A673 (cell line): ENCODE measurements at places on chromosomes 7 and 10. TPM values are rescaled to one million over a fixed set of nuclear protein-coding genes. Genes with fewer than 3 reads are reported as not detected.
A peak's percentile ranks its signal among the peaks of the same experiment; 100 is the strongest.

ADIRF gene
- not detected in 2 replicates for total RNA-seq

DNA sequence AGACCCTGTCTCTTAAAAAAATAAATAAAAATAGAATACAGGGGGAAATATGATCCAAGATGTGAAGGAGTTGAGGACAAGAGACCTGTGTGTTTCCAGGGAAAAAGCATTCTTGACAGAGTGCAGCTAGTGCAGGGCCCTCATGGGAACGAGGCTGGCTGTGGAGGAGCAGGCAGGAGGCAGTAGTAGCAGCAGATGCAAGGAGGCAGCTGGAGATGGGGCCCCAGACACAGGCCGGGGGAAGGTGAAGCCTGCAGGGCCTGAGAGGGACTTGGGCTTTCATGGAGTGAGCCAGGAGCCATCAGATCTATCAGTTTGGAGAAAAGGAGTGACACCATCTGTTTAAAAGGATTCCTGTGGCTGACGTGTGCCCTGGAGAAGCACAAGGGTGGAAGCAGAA lies 71.4 kb upstream of the ZNF438 start:
- no peaks in the 10 kb centered on the region for H3K36me3 ChIP-seq
- H3K27ac ChIP-seq = no peak overlapping the region
- H3K27me3 ChIP-seq = no peaks in the 10 kb centered on the region
- no peak for DNase-seq
- H3K4me3 ChIP-seq = no peak overlapping the region

GRID2IP gene
- total RNA-seq = 0.13 TPM in 1 of 2 replicates, not detected in the other

DNA sequence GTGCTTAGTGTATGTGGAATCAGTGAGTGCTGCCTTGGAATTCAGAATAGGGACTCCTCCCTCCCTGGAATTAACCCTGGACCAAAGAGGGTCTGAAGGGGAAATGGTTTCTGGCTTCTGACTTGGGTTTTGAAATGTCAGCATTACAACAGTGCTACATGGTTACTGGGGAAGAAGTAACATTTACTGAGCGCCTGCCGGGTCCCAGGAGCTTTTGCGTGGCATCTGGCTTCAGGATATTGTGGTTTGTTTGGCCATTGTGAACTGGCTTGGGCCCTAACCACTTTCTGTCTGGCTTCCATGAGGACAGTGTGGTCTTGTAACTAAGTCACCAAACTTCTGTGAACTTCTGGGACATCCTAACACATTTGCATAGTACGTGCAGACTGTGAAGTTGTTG lies 21.3 kb downstream of the TSPAN15 start:
- H3K27ac ChIP-seq = no peak overlapping the region
- no peak overlapping the region for H3K4me3 ChIP-seq
- H3K36me3 ChIP-seq = no peaks in the 10 kb centered on the region
- H3K4me1 ChIP-seq = no peaks in the 10 kb centered on the region
- H3K27me3 ChIP-seq = no peaks in the 10 kb centered on the region
- no peak for DNase-seq

DNA sequence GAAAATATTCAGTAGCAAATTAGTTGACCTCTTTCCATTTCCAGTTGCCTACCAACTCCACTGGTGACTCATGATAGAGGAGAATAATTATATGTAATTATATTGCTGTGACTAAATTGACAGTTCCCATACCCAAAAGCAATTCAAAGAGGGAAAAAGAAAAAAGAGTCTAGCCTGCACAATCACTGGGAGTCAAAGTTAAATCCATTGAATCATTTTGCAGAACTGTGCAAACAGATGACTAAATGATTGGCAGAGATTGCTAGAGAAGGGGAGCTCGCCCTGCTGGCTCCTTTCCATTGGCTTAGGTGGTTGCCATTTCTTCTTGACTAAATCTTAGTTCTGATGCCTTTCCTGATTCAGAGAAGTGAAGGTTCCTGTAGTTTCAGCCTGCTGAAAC lies 1228.6 kb upstream of the SORCS1 start:
- no peaks in the 10 kb centered on the region for H3K27me3 ChIP-seq
- DNase-seq = peak; percentile 22
- no peaks in the 10 kb centered on the region for H3K4me1 ChIP-seq
- H3K36me3 ChIP-seq = no peaks in the 10 kb centered on the region
- no peak overlapping the region for H3K4me3 ChIP-seq

DNA sequence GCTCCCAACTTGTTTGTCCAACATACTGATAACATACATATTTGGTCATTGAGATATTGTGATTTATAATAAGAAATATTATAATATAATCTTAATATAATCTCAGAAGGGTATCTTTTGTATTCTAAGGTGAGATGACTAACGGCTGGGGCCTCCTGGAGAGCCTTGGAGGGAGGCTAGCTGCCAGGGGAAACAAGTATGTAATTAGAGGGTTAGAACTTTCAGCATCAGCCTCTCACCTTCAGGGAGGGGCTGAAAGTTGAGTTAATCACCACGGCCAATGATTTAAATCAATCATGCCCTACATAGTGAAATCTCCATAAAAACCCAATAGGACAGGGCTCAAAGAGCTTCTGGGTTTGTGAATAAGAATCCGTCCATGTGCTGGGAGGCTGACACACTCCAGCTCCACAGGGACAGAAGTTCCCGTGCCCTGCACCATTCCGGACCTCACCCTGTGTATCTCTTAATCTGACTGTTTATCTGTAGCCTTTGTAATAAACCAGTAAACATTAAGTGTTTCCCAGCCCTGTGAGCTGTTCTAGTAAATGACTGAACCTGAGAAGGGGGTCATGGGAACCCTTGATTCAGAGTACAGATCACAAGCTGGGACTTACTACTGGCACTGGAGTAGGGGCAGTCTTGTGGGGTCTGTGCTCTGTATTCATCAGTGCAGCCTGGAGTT lies 86.3 kb upstream of the STEAP1B start:
- H3K4me1 ChIP-seq = peaks cover 7% of the 10 kb centered on the region
- DNase-seq = no peak
- H3K27me3 ChIP-seq = no peaks in the 10 kb centered on the region
- no peak overlapping the region for H3K27ac ChIP-seq
- H3K36me3 ChIP-seq = no peaks in the 10 kb centered on the region

COX19 gene
- total RNA-seq = 17.6 and 18.8 TPM in 2 replicates

USP54 gene
- total RNA-seq = 35.4 and 35.9 TPM in 2 replicates

GRCh38 chr10:71232089-71232998 lies 20.0 kb downstream of the UNC5B start:
- no peaks in the 10 kb centered on the region for H3K27me3 ChIP-seq
- no peak overlapping the region for H3K4me3 ChIP-seq
- H3K4me1 ChIP-seq = peaks cover 27% of the 10 kb centered on the region
- no peak overlapping the region for H3K27ac ChIP-seq
- H3K36me3 ChIP-seq = no peaks in the 10 kb centered on the region
- DNase-seq = no peak

LIPN gene
- not detected in 2 replicates for total RNA-seq

DNA sequence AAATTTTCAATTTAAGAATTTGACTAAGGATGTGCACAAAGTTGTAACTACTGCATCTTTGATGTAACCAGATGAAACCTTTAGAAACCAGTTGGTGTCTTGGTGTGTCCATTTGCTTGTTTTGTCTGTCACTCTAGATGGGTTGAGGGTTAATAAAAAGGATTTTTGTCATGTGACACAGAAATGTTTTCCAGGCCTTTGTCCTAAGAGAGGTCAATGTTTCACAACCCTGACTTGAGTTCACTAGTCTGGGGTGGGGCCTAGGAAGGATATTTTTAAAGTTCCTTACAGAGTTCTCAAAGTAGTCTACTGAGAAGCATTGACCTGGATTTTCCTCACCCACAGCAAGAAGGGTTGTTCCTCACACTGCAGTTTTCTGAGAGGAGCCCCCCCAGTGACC lies 90.3 kb downstream of the HERPUD2 start:
- no peaks in the 10 kb centered on the region for H3K27me3 ChIP-seq
- no peak overlapping the region for H3K4me3 ChIP-seq
- H3K27ac ChIP-seq = no peak overlapping the region
- H3K4me1 ChIP-seq = peaks cover 1% of the 10 kb centered on the region
- H3K36me3 ChIP-seq = no peaks in the 10 kb centered on the region
- no peak for DNase-seq

MSS51 gene
- 4.0 and 4.3 TPM in 2 replicates for total RNA-seq

STEAP2 gene
- 114 and 134 TPM in 2 replicates for total RNA-seq

NUTM2A gene
- total RNA-seq = 0.24 and 1.1 TPM in 2 replicates

AGBL3 gene
- 2.4 and 2.9 TPM in 2 replicates for total RNA-seq

DNA sequence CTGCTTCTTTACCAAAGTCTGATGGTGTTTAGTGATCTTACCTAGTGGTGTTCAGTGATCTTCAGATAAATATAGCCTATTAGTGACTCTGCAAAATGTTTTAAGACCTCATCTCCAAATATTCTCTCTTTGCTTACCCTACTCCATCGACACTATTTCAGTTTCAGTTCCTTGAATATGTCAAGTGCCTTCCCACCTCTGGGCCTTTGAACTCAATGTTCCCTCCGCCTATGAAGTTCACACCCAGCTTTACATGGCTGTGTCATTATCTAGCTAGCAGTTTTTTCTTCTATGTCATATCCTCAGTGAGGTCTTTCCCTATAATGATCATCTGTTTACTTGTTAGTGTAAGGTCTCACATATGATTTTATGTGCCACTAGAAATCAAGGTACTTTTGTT lies 322.6 kb downstream of the DGKB start:
- H3K4me1 ChIP-seq = no peaks in the 10 kb centered on the region
- DNase-seq = no peak
- no peaks in the 10 kb centered on the region for H3K27me3 ChIP-seq
- H3K4me3 ChIP-seq = no peak overlapping the region
- no peaks in the 10 kb centered on the region for H3K36me3 ChIP-seq
